ENCODE measurements at places on chromosomes 6 and 20.
A peak's percentile ranks its signal among the peaks of the same experiment; 100 is the strongest.

- no peak for DNase-seq
Measured at GRCh38 chr6:508006-508405, 116.5 kb downstream of the IRF4 start.

- no peak for DNase-seq
Measured at GRCh38 chr20:755941-756340, 12.4 kb downstream of the SLC52A3 start.

DNA sequence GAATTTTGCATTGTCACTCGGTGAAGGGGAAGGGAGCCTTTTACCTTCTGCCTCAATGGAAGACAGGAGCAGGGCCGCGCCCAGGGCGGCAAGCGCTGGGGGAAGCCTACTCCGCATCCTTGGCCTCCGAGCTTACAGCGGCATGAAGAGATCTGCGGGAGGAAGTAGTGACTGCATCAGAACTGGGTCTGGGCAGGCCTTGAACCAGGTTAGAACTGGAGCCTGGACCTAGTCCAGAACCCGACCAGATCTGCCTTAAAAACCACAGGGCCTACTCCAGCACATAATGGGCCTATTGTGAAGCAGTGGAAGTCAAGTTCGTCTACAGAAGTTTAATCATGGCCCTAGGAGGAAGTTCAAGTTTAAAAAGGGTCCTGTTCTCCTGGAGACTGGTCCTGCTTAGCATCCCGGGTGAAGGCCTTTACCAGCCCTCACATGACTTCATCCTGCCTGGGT is 3.1 kb downstream of the COL12A1 start:
- DNase-seq: peak; percentile 29

- no peak for DNase-seq
Measured at GRCh38 chr6:135951169-135951568, 99.7 kb downstream of the PDE7B start.

GRCh38 chr6:149354009-149354408 is 36.5 kb downstream of the TAB2 start:
- no peak for DNase-seq

DNA sequence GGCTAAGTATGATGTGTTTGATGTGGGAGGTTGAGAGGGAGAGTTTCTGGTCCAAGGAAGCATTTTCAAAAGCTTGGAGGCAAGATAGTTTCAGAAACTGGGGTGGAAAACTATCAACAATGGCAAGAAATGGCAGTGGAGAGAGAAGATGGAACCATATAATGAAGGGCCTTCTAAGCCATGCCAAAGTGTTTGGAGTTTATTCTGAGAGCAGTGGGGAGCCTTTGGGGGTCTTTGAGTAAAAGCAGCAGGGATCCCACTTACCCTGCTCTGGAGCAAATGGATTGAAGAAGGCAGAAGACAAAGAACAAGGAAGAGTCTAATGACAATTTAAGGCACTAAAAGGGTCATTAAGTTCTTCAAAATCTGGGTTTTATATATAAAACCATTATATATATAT is 538.9 kb downstream of the UTRN start:
- no peak for DNase-seq

- DNase-seq: no peak
Measured at GRCh38 chr6:166105341-166106075, 62.1 kb downstream of the TBXT start.

Measured in fibroblast of pulmonary artery (primary cell).